ENCODE measurements at places on chromosomes 1 and 21. TPM values are rescaled to one million over a fixed set of nuclear protein-coding genes. Genes with fewer than 3 reads are reported as not detected.

Gene PTPN22
- total RNA-seq, result under 0.01 TPM

GRCh38 chr1:179779645-179780272 is 36.7 kb downstream of the FAM163A start:
- no peak for DNase-seq

GRCh38 chr21:38804789-38805327 is 871 bp upstream of the ETS2 start:
- peak; percentile 69 for DNase-seq

DNA sequence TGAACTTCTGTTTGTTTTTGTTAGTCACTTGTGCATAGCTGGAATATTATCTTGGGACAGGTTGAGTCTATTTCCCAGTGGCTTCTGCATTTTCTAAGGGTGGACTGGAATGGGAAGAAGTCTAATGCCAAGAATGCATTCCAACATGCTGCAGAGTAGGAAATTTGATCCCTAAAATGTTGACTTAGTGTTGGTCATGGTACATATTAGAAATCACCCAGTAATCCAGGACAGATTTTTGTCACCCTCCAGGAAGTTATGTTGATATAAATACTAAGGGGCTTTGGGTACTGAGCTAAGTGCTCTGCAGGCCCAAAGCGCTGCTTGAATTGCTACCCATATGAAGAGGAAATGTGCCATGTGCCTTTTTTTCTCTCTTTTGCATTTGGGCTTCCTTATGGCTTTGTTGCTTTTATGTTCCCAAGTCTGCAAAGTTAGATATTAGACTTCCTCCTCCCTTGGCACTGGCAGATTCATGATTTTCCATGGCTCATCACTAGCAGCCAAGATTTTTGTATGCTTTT is 10.0 kb downstream of the ARID1A start:
- peak; percentile 32 for DNase-seq

Gene AMY2A
- not detected for total RNA-seq

DNA sequence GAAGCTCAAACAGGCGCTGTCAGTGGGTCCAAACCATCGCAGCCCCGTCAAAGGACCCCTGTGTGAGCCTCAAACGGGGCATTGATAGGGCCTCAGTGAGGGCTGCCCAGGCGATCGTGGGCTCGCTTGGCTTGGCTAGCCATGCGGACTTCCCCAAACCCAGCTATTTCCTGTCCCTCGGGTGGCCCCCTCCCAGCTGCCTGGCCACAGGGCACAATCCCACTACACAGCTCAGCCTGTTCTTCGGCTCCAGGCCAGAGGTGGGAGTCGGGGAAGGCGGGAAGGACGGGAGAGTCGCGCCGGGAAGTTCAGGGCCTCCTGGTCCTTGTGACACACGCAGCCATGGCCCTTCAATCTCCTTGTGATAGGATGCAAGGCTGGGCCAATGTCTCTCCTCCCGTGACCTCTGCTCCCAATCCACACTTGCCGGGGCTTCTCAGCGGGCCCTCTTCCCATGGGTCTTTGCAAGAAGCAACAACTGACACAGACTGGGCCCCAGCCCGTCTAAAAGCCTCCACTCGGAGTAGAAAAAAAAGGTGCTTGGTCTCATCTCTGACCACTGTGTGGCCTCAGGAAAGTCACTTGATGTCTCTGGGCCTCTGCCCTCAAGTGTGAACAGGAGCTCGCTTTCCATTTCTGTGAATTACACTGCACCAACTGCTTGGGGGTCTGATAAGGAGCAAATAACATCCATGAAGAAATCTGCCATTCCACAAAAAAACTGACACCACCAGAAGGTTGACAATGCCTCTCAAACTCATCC is 7.1 kb upstream of the MATN1 start:
- no peak for DNase-seq

Gene CLIC4
- 122 TPM for total RNA-seq

Gene KIAA1614
- total RNA-seq, result 1.5 TPM

GRCh38 chr1:45359882-45360513 is 19.8 kb upstream of the MUTYH start:
- peak; percentile 80 for DNase-seq

GRCh38 chr21:45270306-45270821 is 17.3 kb downstream of the POFUT2 start:
- DNase-seq, result no peak

- DNase-seq, result no peak
Measured at GRCh38 chr1:99806882-99807281, 40.4 kb upstream of the FRRS1 start.

DNA sequence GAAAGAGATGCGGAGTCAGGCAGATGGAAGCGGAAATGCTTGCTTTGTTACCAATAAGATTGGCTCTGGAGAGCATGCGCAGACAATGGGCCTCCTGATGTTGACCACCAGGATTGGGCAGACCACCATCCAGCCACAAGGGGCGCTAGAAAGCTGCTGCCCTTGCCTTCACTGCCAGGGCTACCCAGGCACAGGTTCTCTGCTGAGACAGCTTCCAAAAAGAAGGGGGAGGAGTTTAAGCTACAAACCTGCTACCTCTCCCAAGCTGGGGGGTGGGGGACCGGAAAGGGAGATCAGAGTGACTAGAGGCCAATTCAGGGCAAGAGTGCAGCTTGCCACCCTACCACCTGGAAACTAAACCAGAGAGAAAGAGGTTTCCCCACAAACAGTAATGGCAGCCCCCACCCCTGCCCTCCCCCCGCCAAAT is 369.7 kb downstream of the RRAGC start:
- DNase-seq, result peak; percentile 28

- no peak for DNase-seq
Measured at GRCh38 chr1:83508485-83509151, 490.3 kb downstream of the TTLL7 start.

Gene SPRR2F
- not detected for total RNA-seq

Gene TIE1
- total RNA-seq, result 749 TPM

DNA sequence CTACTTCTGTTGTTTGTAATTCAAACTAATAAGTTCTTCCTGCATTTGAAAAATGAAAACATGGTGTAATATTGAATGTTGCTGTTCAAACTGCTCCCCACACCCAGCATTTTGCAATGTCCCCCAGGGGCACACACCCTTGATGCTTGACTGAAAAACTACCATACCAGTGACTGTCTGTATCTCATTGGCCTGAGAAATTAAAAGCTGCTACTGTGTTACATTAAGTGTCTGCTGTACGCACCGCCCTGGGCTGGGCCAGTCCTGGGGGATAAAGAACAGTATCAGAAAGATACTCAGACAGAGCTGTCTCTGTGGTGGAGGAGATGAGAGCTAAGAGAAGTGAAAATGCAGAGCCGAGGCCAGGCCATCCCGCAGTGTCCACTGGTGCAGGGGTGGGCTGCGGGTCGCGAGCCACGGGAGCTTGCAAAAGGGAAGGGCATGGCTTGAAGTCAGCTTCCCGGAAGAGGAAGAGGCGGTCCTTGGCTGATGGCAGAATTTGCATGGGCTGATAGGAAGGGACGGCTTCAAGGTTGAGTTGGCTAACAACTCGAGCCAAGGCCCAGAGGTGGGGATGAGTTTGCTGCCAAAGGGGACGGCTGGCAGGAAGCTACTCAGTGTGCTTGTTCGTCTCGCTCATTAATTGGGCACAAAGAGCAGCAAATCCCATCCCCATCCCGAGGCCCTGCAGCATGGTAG is 329.8 kb upstream of the VAMP3 start:
- no peak for DNase-seq
